ENCODE measurements at places on chromosomes 3 and 15.

DNA sequence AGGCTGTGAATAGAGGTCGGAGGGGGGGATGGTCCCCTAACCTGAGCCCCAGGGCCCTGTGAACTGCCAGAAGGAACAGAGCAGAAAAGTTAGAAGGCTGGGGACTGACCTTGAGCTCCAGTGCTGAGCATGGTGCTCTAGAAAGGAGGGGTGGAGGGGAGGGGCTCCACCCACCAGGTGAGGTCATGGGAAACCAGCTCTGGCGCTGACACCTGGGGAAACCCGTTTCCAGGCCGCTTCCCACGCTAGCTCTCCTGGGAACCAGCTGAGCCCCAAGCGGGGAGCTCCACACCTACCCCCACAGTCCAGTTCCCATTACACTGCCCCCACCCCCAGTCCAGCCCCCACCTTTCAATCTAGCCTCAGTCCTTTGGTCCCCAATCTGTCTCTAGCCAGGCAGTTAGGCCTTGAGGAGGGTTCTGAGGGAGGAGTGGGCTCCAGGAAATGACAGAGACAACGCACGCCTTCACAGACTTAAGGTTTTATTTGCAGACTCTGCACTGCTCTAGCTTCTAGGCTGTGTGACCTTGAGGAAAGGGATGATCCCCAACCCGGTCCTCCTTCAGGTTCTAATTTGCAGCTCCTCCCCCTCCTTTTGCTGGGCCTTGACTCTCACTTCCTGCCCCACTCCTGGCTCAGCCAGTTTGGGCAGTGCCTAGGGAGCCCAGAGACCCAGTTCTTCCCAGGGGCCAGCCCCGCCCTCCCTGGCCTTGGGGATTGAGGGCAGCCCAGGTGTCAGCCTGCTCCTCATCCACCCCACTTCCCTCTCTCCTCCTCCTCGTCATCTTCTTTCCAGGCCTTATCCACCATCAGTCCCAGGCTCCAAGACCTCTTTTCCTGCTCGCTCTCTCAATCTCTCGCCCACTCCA lies 2.1 kb downstream of the RHOV start:
- DNase-seq: no peak

DNA sequence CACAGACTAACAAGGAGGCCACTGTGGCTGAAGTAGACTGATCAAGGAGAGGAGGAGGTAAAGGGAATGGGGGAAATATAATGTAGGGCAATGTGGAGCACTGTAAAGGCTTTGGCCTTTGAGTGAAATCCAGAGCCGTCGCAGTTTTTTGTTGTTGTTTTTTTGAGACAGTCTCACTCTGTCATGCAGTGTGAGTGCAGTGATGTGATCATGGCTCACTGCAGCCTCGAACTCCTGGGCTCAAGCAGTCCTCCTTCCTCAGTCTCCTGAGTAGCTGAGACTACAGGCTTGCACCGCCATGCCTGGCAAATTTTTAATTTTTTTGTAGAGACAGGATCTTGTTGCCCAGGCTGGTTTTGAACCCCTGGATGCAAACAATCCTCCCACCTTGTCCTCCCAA lies 32.2 kb downstream of the PPP4R2 start:
- DNase-seq: no peak

DNA sequence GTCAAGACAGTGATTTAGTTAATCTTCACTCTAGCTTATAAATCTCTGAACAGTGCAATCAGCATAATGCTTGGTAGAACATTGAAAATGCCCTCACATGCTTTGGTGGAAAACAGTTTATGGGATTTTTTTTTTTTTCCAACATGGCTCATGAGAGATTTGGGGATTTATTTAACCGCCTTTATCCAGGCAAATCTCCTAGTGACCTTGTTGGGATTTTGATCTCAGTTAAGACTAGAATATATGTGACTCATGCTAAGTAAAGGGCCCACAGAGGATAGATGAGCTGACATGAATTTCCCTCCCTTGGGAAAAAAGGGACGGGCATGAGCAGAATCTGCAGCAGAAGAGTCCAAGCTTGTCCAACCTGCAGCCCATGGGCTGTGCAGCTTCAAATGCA lies 18.7 kb downstream of the LRTM1 start:
- no peak for DNase-seq

DNA sequence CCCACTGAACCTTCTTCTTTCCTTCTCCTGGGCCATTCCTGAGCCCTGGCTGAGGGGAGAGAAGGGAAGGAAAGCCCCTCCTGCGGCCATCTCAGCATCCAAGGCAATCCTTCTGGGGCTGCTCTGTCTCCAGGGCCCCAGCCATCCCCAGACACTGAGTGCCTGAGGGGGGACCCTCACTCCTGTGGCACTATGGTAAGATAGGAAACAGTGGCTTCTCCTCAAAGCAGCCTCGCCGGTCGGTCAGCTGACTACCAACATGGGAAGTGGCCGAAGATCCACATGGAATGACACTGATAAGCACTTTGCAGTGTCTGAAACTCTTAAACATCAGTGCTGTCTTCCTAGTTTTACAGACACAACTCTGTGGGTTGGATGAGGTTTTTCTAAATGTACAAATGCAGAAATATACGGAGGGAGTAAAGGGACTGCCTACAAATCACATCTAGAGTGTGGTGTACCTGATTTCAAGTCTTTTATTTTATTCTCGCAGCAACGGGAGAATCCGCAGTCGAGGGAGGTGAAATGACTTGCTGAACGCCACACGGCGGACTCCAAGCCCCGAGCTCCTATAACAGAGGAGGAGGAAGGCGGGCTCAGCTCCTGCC lies 973 bp upstream of the ITPKA start:
- DNase-seq: no peak

DNA sequence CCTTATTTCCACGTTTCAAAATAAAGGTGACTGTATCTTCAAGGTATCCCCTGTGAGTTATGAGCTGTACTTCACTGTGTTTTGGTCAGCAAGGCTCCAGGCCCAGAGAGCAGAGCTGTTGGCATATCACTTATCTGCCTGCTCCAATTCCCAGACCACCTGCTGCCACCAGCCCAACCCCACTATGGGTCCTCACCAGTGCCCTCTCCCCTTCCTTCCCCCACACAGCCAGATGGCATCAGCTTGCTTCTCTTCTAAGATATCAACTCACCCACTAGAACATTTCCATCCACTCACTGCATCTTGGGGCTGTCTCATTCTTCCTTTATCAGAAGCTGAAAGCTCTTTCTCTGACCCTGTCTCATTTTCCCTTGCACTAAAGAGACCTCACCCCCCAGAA lies 136.9 kb upstream of the EIF1B start:
- DNase-seq: no peak

GRCh38 chr15:73724212-73724611 lies 28.9 kb downstream of the INSYN1 start:
- DNase-seq: no peak

- DNase-seq: no peak
These were observed 16.2 kb upstream of the DENND6A start for GRCh38 chr3:57709031-57709430.

GRCh38 chr3:117526470-117527079 lies 817.0 kb downstream of the TUSC7 start:
- no peak for DNase-seq

DNA sequence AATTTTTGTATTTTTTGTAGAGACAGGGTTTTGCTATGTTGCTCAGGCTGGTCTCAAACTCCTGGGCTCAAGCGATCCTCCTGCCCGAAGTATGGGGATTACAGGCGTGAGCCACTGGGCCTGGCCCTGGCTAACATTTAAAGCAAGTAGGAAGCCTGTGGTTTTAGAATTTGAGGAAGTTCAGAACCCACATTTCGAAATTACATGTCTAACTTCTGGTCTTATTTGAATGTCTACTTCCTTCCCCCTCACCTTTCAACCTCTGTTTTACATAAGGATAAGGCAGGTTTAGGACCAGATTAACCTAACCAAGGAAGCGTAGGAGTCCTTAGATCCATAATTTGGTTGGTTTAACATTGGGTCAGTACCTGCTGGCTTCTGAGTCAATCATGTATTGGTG lies 120.5 kb upstream of the PROK2 start:
- no peak for DNase-seq

DNA sequence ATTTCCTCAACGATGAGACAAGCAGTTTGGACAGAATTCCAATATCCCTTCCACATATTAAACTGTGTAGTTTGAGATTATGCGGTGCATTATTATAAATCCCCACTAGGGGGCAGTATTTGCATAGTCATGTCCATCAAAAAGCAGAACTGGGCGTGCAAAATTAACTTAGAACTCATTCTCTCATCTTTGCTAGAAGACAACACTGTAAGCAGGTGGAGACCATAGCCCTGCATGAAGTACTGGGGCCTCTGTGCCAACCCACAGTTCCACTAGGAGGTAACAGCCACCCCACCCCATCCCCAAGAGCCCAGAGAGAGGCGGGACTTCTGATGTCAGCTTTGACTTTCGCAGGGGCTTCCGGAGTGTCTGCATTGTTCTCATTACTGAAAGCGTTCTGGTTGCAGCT lies 106.6 kb upstream of the TMC3 start:
- no peak for DNase-seq

GRCh38 chr3:127688022-127688415 lies 15.3 kb downstream of the ABTB1 start:
- no peak for DNase-seq

- no peak for DNase-seq
These were observed 321.0 kb upstream of the TGFBR2 start for GRCh38 chr3:30285188-30286006.

DNA sequence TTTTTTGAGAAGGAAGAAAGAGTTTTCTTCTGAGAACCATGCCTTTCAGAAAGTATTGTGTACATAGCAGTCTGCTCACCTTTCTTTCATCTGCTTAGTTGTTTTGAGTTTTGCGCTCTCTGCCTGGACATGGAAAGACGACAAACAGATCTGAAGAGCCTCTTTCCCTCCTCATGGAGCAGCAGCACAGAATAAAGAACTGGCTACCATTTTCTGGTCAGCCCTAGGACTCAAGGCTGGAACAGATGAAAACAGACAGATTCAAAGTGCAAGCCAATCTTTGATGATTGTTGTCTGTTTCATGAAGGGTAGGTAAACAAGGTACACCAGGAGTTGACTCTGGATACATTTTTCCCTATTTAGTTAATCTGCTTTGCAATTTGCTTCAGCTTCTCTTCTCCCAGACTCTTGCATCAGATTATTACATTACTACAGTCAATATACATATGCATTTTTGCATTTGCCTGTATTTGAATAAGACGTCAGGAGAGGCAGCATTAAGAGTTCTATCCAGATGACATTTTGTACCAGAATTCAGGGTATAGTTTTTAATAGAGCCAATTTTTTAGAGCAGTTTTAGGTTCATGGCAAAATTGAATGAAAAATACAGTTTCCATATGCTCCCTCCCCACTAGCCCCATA lies 34.7 kb upstream of the MINAR1 start:
- no peak for DNase-seq

DNA sequence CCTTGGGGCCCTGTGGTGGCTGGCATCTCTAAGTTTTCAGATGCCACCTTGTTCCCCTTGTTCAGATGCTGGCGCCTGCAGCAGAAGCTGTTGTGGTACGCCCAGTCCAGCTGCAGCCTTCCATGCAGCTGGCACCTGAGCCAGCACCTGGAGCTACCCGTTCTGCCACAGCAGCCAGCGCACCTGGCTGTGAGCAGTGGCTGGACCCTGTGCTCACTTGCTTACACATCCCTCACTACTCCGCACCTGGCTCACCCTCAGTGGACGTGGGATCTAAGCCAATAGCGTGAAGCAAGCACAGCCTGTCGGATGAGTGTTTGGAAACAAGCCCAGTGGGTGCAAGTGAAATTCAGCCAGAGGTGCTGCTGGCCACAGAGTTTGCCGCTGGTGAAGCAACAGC lies 607.5 kb upstream of the BCHE start:
- no peak for DNase-seq

DNA sequence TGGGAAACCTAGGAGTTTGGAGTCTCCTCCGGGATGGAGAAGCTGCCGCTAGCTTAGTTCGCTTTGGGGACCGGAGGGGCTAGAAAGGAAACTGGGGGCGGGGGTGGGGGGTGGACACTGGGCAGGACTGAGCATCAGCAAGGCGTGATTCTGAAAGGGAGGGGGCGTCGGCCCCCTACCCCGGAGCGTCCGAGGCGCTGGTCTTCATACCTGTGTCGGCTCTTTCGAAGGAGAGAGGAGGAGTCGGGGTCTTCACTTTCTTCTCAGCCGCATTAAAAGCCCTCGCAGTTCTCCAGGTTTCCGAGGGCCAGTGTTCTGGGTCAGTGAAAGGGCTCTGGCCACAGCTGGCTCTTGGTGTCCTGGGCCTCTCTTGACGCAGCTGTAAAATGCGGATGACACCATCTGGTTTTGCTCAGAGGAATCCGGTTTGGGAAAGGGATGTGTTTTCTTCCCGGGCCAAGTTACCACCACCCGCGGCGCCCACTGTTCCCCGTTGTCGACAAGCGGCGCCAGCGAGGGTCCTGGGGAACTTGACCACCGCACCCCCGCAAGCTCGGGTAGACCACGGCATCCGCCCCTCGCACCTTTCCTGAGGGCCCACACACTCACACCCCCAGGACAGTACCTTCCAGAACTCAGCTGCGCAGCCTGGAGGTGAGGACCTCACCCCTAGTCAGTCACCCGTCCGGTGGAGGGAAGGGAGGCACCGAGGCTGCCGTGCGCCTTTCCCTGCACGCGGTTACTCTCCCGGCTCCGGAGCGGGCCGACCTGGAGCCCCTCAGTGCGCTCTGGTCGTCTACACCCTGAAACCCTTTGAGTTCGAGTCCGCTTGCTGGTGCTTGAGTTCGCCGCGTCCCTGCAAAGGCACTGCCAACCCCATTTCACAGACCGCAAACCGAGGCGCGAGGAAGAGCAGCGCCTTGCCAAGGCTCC lies 660 bp downstream of the CCK start:
- no peak for DNase-seq

DNA sequence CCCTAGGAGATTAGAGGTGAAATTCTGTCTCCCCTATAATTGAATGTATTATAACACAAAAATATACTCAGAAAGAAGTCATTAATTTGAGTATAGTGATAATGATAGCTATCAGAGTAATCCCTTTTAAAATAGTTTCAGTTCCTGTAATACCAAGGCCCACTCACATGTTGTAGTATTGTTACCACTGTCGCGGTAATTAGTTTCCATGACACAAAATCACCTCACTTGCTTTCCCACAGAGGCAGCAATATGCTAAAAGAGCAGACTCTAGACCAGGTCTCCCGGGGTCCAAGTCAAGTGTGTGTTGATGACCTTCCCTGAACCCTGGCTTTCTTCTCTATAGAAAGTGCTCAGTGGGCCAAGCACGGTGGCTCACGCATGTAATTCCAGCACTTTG lies 39.5 kb upstream of the NSMCE3 start:
- DNase-seq: no peak

DNA sequence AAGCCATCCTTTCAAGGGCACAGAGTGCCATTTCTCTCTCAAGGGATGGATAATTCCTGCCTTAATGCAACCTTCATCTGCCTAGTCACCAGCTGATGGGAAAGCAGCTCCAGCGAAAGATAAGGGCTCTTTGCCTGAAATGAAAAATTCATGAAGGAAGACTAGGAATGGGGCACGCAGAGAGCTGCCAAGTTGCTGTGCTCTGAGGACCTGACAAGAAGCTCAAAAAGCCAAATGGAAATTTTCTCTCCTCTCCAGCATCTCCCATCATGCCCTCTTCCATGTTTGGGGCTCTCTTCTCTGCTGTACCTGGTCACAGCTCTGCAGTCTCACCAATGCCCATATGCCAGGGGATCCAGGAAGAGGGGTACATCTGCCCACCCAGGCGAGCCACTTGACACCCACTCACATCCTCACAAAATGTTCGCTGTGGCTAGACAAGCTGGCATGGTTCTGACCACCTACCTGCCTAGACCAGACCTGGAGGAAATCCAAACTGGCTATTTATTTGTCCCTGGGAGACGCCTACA lies 29.3 kb upstream of the ABHD2 start:
- no peak for DNase-seq

GRCh38 chr3:127650236-127650635 lies 21.3 kb downstream of the PODXL2 start:
- no peak for DNase-seq

GRCh38 chr3:152056481-152056880 lies 183.0 kb downstream of the SUCNR1 start:
- no peak for DNase-seq

- DNase-seq: no peak
These were observed 89.2 kb downstream of the SEC22A start for GRCh38 chr3:123290962-123291361.
